ENCODE measurements at places on chromosomes 7 and 10. TPM values are rescaled to one million over a fixed set of nuclear protein-coding genes. Genes with fewer than 3 reads are reported as not detected.

The BPGM gene
- 96.8 TPM for total RNA-seq

The RPEL1 gene
- total RNA-seq: 3.9 TPM

The OR13A1 gene
- total RNA-seq: 0.72 TPM

The PTN gene
- 25.8 TPM for total RNA-seq

The RNF133 gene
- 1.4 TPM for total RNA-seq

The CREB3L2 gene
- 26.5 TPM for total RNA-seq

- DNase-seq: no peak
These were observed 95.4 kb downstream of the HGF start for GRCh38 chr7:81674431-81674830.

DNA sequence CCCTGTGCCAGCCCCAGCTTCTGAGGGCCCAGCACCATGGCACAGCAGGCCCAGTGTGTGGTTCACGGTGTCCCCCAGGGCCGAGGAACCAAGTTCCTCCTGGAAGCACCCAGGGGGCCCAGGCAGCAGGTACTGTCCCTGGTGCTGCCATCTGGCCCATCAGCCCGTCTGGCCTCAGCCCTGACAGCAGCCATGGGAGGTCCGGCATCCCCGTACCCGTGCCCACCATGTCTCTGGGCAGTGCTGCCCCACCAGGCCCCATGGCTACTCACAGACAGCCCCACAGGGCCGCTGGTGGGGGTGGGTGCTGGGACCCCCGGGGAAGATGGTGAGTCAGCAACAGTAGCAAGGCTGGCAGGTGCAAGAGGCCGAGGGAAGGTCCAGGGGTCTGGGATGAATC is 32.8 kb downstream of the STK32C start:
- no peak for DNase-seq

GRCh38 chr7:27262121-27262520 is 19.5 kb downstream of the EVX1 start:
- DNase-seq: no peak

DNA sequence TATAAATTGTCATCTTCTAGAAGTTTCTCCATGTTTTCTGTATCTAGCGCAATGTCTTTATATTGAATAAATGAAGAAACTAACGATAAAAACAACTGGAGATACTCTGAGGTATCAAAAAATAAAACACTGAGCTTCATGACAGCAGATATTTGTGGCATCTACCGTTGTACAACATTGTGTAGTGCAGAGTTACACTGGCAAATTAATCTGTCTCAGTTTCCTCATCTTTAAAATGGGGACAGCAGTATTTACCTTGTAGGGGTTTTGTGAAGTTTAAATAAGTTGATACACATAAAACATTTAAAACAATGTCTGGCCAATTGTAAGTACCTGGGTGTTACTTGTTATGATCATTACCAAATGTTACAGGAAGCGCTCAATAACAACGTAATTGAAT is 10.4 kb downstream of the ITGB1 start:
- DNase-seq: no peak

- peak; percentile 66 for DNase-seq
These were observed 3.5 kb downstream of the ARID5B start for GRCh38 chr10:61904733-61905725.

GRCh38 chr10:127151981-127152699 is 44.3 kb downstream of the INSYN2A start:
- no peak for DNase-seq

DNA sequence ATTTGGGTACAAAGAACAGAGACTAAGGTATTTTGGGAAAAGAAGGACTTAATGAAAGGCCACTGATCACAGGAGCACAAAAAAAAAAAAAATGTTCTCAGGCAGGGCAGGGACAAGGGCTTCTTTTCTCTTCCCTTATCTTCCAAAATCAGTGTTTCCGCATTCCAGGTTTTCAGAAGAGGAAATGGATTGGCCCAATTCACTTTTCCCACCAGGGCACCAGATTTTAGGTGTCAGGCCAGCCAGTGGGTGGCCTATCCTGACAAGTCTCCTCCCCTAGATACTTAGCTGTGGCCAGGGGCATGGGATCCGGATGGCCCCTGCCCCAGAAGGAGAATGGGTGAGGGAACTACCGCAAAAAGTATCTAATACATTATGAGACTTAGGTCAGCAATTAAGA is 88.9 kb upstream of the WAC start:
- no peak for DNase-seq

- DNase-seq: no peak
These were observed 10.6 kb downstream of the GLI3 start for GRCh38 chr7:42226354-42226941.

- no peak for DNase-seq
These were observed 168.3 kb downstream of the SLIT1 start for GRCh38 chr10:97017474-97017903.

DNA sequence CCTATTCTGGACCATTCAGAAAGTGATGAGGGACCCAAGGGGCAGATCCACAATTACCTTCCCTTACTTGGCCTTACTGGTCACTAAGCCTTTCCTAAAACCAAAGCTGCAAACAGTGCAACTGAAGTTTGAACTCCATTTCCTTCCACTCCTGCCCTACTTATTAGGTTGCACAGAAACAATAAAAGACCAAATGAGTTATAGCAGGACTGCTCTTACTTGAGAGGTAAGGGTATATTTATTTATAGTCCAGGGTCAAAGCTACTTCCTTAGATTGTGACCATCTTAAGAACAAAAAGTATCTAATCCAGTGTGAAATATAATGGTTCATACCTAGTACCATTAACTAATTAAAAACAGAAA is 27.0 kb downstream of the CDK6 start:
- DNase-seq: no peak

DNA sequence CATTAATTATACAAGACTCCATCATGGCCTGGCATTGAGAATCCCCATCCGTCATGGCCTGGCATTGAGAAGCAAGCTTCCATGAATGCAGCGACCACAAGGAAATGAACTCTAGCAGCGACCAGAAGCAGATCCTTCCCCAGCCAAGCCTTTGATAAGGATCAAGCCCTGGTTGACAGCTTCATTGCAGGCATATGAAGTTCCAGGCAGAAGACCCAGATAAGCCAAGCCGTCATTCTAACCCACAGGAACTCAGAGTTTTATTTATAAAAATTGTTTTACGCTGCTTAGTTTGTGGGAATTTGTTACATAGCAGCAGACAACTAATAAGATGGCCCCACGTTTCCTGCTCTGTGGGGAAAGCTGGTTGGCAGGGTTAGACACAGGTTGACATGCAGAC is 642.3 kb downstream of the GATA3 start:
- DNase-seq: no peak

GRCh38 chr10:20877986-20878983 is 18.8 kb downstream of the NEBL start:
- no peak for DNase-seq

DNA sequence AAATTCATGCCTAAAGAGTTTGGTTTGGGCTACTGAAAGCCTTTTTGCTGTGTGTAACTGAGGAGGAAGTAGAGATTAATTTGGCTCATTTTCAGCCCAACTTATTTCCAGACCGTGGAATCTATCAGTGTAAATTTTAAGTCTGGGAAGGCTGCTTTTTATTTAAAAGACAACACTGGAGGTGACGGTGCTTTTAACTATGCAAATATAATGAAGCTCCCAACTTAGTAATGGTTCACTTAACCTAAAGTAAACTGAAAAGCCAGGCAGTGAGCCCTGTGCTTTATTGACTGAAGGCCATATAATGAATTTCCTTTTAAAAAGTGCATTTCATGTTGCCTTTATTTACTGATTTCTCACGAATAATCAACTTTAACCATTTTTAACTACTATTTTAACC is 127.2 kb downstream of the NPY start:
- DNase-seq: no peak

- DNase-seq: no peak
These were observed 4.3 kb upstream of the KAT6B start for GRCh38 chr10:74822101-74822500.

- DNase-seq: no peak
These were observed 82.0 kb downstream of the MKI67 start for GRCh38 chr10:128044186-128044585.

DNA sequence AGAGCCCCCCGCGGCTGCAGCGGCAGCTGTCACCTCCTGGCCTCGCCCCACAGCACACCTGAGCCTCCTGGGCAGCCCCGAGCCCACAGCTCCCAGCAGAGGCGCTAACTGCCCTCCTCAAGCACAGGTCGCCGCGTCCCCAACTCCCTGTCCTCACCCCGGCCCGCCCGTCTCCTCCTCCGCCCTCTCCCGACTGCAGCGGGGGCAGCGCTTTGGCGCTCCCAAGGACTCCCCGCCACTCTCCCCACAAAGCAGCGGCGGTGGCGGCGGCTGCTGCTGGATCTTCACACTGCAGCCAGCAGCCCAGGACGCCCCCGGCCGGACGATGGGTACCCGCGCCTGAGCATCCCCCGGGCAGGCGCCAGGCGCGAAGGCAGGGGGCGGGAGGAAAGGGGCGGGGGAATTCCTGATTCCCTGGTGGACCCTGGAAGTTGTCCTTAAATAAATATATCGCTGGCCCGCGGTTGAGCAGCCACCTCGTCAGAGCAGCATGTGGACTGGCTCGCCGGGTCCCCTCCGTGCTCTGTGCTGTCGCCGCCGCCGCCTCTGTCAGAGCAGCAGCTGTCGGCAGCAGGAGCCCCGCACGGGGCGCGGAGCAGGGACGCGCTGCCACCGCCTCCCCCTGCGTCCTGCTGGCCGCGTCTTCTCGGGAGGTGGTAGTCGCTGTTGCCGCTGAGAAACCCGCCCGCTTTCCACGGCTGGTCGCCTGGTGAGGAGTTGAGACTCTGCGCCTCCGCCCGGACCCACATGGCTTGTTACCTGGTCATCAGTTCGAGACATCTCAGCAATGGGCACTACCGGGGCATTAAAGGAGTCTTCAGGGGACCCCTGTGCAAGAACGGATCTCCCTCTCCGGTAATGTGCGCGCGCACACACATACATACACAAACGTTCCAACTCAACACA is at the start of gene ZNF804B:
TSS of gene ZNF804B (plus strand) at position 471 of the 906 bp plus-strand sequence. CDS start at position 748, 277 bp downstream.
- DNase-seq: peak; percentile 16

GRCh38 chr7:108193594-108194498 is 63.7 kb upstream of the LAMB4 start:
- no peak for DNase-seq

DNA sequence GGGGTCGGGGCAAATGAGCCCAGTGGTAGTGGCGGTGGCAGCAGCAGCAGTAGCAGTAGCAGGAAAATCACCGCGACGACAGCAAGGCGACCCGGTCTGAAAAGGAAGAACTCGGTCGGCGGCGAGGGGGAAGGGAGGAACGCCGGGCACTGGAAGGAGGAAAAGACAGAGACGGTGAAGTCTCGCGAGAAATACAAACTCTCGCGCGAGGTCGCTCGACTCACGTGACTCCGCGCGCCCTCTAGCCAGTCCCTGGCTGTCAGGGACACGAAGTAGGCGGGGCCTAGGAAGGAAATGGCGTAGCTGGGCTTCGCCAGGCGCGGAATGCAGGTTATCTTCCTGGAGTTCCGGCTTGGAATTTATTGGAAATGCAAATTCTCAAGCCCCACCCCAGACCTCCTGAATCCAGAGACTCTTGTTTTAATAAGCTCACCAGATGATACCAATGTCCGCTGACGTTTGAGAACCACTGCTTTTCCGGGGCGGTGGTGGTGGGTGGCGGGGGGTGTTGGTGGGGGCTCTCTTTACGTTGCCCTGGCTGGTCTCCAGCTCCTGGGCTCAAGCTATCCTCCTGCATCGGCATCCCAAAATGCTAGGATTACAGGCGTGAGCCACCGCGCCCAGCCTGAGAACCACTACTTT is at the start of gene SMNDC1:
TSS of gene SMNDC1 (minus strand) at position 141 of the 642 bp plus-strand sequence. CDS start 1,333 bp downstream, outside the sequence.
- peak; percentile 99 for DNase-seq

DNA sequence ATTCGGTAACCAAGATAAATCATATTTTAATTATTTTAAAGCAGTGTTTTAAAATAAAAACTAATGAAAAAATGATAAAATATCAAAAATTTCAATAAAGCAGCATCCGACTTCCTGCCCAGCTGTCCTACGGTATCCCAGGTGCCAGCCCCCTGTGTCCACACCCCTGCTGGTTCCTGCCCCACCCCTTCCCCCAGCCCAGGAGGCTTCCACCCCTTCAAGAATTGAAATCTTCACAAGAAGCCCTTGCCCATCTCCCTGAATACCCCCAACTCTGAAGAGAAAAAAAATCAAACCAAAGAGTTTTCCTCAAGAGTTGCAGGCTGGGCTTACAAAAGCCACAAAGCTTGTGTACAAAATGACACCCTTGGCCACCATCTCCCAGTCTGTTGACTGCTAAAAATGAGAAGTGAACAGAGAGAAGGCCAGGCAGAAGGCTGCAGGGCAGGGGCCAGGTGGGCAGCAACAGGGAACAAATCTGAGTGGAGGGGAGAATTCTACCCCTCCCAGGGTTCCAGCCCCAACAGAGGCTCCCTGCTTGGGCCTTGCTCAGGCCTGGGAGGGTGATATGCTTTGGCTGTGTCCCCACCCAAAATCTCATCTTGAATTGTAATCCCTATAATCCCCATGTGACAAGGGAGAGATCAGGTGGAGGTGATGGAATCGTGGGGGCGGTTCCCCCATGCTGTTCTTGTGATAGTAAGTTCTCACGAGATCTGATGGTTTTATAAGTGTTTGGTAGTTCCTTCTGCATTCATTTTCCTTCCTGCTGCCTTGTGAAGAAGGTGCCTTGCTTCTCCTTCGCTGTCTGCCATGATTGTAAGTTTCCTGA is 14.5 kb downstream of the GPRIN2 start:
- no peak for DNase-seq

- DNase-seq: no peak
These were observed 79.7 kb upstream of the OGDHL start for GRCh38 chr10:49841615-49842332.

DNA sequence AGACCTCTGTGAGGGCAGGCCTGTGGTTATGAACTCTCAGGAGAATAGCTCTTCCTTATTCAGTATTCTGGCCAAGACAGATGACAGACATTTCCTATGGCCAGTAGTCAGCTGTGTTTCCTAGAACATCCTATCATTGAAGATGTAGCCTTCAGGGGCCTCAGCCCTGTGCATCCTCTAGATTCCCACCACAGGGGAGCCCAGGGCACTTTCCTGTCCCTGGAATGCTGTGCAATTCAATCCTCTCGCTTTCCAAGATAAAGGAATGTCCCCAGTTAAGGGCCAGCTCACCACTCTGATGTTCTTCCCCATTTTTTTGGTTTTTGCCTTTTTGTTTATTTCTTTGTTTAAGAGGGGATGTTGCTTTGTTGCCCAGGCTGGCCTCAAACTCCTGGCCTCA is 578.8 kb upstream of the C7orf33 start:
- no peak for DNase-seq

DNA sequence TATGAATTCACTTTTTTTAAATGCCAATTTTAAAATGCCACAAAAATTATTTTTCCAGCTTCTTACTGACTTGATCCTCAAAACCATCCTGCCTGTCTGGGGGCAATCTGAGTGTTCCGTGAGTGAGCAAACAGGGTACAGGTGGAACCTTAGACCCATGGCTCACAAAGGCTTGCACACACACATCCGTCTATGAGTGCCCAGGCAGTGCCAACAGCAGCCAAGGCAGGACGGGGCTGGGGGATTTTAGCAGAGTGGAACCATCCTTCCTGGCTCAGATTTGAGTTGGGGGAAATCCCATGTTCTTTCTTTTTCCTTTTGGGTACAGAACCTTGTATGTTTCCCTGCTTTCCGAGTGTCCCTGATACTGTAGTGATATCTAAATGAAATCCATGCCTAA is 377.7 kb upstream of the MGMT start:
- DNase-seq: no peak

Data from umbilical cord (tissue), 2 donors.